ENCODE measurements at places on chromosomes 6 and 20. TPM values are rescaled to one million over a fixed set of nuclear protein-coding genes. Genes with fewer than 3 reads are reported as not detected.

Gene COL12A1
- total RNA-seq: 51.1 TPM

Gene EYS
- total RNA-seq: not detected

Gene SLC17A4
- total RNA-seq: not detected

Gene SCUBE3
- 0.15 TPM for total RNA-seq

Gene PDE7B
- 36.8 TPM for total RNA-seq

Gene HRH3
- total RNA-seq: not detected

Gene CLPSL2
- total RNA-seq: not detected

Gene MAN1A1
- total RNA-seq: 28.1 TPM

Gene LRFN2
- not detected for total RNA-seq

Gene BHLHE23
- not detected for total RNA-seq

Gene KIFC1
- total RNA-seq: 45.2 TPM

Gene SLC29A1
- 128 TPM for total RNA-seq

Gene PFDN4
- total RNA-seq: 132 TPM

Gene HLA-DRB5
- not detected for total RNA-seq

Gene CLPSL1
- not detected for total RNA-seq
